Calu3 (cell line): ENCODE measurements at places on chromosomes 6 and 20. TPM values are rescaled to one million over a fixed set of nuclear protein-coding genes. Genes with fewer than 3 reads are reported as not detected.

DNA sequence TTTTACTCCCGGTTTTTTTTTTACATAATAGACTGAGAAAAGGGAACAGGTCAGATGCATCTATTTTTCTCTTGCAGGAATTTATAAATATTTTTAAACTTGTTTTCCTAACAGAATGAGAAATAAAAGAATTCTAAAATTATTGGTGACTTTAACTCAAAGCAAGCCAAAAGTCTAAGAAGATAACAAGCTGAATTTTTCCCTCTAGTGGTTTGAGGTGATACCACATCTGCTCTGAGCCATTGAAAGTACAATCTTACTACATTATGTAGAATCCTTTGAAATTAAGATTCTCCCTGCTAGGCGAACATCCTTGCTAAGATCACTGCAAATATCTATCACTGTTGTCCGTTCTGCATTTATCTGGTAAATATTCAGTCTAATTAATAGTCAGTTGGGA lies 10.7 kb upstream of the STMND1 start:
- H3K27ac ChIP-seq = no peak overlapping the region
- no peaks in the 10 kb centered on the region for H3K27me3 ChIP-seq
- DNase-seq = no peak
- no peaks in the 10 kb centered on the region for H3K36me3 ChIP-seq
- H3K4me3 ChIP-seq = no peak overlapping the region

- H3K36me3 ChIP-seq = peaks cover 22% of the 10 kb centered on the region
- peak overlapping the region; percentile 82 for H3K27ac ChIP-seq
- H3K27me3 ChIP-seq = peaks cover 13% of the 10 kb centered on the region
- H3K4me1 ChIP-seq = peaks cover 17% of the 10 kb centered on the region
- peak overlapping the region; percentile 83 for H3K4me3 ChIP-seq
Measured at GRCh38 chr6:35343092-35343834, 905 bp downstream of the PPARD start.

- peak overlapping the region; percentile 98 for H3K4me3 ChIP-seq
- peaks cover 7% of the 10 kb centered on the region for H3K27me3 ChIP-seq
- DNase-seq = no peak
- H3K27ac ChIP-seq = peak overlapping the region; percentile 48
- peaks cover 23% of the 10 kb centered on the region for H3K36me3 ChIP-seq
- H3K4me1 ChIP-seq = peaks cover 25% of the 10 kb centered on the region
Measured at GRCh38 chr20:3471397-3472021, 691 bp downstream of the ATRN start.

DNA sequence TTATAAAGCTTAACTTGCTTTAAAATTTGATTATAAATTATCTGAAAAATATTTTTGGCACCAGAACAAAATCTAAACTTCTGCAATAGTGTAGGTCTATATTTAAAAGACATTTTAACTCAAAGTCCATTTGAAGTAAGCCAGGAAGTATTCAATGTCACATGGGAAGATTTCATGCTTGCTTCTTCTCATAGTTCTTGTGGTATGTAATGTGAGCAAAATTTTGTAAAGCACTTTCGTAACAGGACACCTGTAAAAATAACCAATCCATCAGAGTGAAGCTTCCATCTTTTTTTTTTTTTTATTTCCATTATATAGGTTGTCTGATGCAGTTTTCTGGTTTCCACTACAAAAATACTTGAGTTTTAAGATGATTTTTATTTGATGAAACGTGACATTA lies 386.1 kb downstream of the LAMA2 start:
- no peaks in the 10 kb centered on the region for H3K4me1 ChIP-seq
- DNase-seq = no peak
- H3K27ac ChIP-seq = no peak overlapping the region
- H3K36me3 ChIP-seq = no peaks in the 10 kb centered on the region

DNA sequence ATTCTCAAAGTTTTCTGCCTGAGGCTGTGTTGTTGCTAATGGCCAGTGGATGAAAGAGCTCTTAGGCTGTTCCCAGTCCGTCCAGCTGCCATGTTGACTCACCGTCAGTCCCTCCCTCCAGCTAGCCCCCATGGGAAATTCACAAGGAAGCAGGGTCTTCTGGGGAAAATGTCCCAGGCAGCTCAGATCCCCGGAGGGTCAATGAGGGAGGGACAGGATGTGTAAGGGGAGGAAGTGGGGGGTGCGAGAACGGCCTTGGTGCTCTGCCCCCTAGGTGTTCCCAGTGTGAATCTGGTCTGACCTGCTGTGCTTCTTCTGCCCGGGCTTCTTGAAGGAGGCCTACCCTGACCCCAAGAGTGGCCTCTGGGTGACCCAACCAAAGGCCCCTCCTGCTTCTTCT lies 65.9 kb downstream of the CEBPB start:
- H3K4me3 ChIP-seq = no peak overlapping the region
- H3K27ac ChIP-seq = no peak overlapping the region
- peaks cover 61% of the 10 kb centered on the region for H3K4me1 ChIP-seq
- peaks cover 4% of the 10 kb centered on the region for H3K36me3 ChIP-seq
- H3K27me3 ChIP-seq = no peaks in the 10 kb centered on the region

DNA sequence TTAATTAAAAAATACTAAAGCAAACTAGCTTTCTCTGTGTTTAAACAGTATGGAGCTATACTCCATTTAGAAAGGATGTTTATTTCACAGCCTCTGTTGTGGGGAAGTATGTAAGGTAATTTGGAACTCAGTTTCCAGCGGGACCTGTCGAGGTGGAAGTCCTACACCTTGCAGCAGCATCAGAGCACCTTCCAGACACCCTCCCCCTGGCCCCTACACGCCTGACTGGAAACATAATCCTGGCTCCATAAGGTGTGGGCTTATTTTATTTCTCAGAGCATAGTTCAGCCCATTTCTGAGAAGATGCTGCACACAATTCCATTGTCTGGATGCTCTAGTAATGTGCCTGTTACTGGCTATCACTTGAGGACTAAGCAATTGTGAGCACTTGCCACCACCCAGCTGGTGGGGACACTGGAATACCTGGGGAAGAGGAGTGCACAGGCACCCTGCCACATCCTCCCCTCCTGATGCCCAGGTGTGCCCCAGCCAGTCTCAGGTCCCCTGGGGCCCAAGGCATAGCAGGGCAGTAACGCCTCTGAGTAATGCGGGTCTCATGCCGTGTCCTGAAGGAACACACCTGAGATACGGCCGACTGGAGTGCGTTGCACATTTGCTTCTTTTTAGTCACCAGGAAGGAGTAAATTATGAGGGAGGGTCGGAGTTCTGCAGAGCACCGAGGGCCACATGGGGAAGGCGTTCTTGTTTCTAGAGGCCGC lies 556.5 kb downstream of the QKI start:
- no peaks in the 10 kb centered on the region for H3K27me3 ChIP-seq
- no peak overlapping the region for H3K4me3 ChIP-seq
- no peak for DNase-seq

GRCh38 chr6:40791004-40791403 lies 203.8 kb upstream of the LRFN2 start:
- no peak for DNase-seq
- H3K4me1 ChIP-seq = no peaks in the 10 kb centered on the region
- no peaks in the 10 kb centered on the region for H3K36me3 ChIP-seq
- H3K27me3 ChIP-seq = peaks cover 64% of the 10 kb centered on the region
- no peak overlapping the region for H3K27ac ChIP-seq

GRCh38 chr6:16286151-16286522 lies 47.8 kb downstream of the GMPR start:
- no peak overlapping the region for H3K27ac ChIP-seq
- H3K27me3 ChIP-seq = no peaks in the 10 kb centered on the region
- peak; percentile 30 for DNase-seq
- no peaks in the 10 kb centered on the region for H3K4me1 ChIP-seq
- H3K36me3 ChIP-seq = no peaks in the 10 kb centered on the region

DNA sequence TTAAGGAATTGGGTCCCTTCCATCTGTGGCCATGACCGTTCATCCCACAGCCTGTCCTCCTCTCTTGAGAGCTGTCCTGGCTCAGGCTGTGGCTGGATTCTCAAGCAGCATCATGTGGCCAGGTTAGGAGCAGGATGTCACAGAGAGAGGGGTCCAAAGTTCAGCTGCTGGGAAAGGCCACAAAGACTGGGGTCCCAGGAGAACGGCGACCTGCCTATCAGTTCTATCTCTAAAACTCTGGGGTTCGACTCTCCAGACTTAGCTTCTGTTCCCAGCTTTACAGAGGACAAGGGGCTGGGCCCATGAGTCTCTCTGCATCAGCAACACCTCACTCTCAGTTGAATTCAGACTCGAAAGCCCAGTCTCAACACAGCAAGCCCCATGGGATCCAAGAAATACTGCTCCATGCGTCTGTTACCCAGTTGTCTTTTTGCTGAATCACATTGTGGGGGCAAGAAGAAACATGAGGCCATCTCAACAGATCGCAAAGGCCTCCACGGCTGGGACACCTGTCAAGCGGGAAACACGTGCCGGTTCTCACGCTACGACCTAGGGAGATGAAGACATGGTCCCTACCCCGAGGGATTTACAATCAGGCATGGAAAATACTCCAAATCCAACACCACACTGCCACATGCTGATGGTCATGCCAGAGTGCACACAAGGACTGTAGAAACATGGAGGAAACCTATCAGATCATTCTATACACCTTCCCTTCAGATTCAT lies 95.4 kb downstream of the SLC22A23 start:
- H3K36me3 ChIP-seq = peaks cover 3% of the 10 kb centered on the region
- no peaks in the 10 kb centered on the region for H3K27me3 ChIP-seq
- H3K27ac ChIP-seq = no peak overlapping the region
- peaks cover 18% of the 10 kb centered on the region for H3K4me1 ChIP-seq
- H3K4me3 ChIP-seq = no peak overlapping the region

GRCh38 chr6:134585517-134585873 lies 267.6 kb upstream of the SGK1 start:
- no peak overlapping the region for H3K4me3 ChIP-seq
- H3K27me3 ChIP-seq = no peaks in the 10 kb centered on the region
- H3K27ac ChIP-seq = no peak overlapping the region
- DNase-seq = no peak

GRCh38 chr6:160092602-160093001 lies 29.0 kb upstream of the SLC22A1 start:
- H3K36me3 ChIP-seq = peaks cover 26% of the 10 kb centered on the region
- H3K27ac ChIP-seq = no peak overlapping the region
- H3K27me3 ChIP-seq = no peaks in the 10 kb centered on the region
- no peaks in the 10 kb centered on the region for H3K4me1 ChIP-seq

DNA sequence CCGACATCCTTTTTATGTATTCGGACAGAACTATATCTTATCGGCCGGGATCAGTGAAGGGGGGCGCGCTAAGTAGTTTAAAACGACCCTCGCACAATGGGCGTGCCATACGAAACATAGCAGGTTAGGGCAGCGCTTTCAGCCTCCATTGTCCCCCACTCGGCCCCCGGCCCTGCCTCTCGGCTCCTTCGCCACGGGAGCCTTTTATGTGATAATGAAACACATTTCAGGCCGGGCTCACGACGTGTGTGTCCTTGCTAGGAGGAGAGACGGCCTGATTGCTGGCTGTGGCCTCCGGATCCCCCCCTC lies 5.3 kb downstream of the FOXA2 start:
- no peaks in the 10 kb centered on the region for H3K4me1 ChIP-seq
- no peak for DNase-seq
- H3K36me3 ChIP-seq = peaks cover 6% of the 10 kb centered on the region
- no peak overlapping the region for H3K4me3 ChIP-seq

DNA sequence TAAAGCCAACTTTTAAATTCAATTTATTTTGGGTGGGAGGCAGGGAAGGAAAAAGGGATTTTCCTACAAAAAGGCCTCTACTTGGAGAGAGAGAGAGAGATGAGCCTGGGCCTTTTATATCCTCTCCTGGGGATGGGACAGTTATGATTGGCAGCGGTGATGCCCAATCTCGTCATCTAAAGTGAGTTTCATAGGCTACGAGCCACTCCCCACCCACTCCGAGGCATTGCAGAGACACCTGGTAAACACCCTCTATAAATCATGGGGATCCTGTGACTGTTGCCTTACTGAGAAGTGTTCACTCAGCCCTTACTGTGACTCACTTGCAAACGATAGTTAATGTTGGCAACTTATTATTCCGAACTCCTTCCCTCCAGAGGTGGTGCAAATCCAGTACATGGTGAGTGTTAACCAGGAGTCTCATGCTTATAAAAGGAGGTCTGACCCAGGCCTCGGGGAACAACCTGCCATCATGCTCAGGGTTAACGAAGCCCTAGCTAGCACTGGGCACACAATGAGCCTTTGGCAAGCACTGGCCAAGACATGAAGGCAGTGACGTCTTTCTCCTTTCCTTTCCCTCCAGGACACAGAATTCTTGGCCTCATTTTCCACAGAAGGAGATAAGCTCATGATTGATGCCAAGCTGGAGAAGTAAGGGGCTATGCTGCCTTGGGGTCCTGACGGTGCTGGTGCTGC lies 20.5 kb downstream of the BPIFB4 start:
- DNase-seq = no peak
- no peak overlapping the region for H3K4me3 ChIP-seq
- H3K27me3 ChIP-seq = peaks cover 75% of the 10 kb centered on the region
- peaks cover 4% of the 10 kb centered on the region for H3K36me3 ChIP-seq
- H3K27ac ChIP-seq = no peak overlapping the region

DNA sequence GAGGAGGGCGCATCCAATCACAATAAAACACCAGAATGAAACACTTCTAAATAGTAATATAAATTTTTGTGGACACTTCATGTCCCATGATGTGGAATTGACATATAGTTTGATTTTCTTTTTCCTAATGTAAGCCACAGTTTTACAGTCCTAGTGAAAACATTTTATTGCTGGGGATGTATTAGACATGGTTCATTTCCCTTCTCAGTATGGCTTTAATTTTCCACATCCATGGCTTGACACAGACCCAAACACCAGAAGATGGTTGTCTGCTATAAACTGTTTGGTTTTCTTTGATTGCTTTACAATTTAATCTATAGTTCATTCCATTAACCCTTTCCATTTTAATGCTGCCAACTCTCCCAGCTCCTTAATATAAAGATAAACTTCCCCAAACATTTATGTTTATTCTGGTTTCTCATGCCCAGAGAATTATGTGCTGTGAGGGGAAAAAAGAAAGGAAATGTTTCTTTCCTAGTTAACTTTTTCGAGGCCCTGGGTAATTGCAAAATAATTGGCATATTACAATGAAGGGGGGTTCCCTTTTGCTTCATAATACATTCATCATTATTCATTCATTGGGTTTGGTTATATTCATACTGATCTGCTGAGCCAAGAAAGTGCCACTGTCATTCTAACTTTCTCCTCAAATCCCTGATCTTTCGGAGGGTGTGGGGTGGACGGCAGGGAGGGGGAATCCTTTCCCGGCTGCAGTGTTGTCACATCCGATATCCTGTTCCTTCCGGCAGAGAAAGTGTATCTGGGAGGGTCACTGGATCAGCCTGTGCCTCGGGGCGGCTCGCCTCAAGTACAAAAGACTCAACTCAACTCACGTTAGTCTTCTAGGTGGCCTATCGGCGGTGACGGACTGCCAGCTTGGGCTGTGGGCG lies 127.6 kb upstream of the TFAP2D start:
- no peaks in the 10 kb centered on the region for H3K36me3 ChIP-seq
- H3K27ac ChIP-seq = no peak overlapping the region
- H3K27me3 ChIP-seq = no peaks in the 10 kb centered on the region
- no peak for DNase-seq
- H3K4me3 ChIP-seq = no peak overlapping the region

- DNase-seq = no peak
- no peak overlapping the region for H3K27ac ChIP-seq
Measured at GRCh38 chr6:25606151-25606550, 45.9 kb upstream of the SCGN start.

Gene HSD17B8
- 40.4 and 41.7 TPM in 2 replicates for total RNA-seq

Gene RAB32
- total RNA-seq = 23.3 and 26.9 TPM in 2 replicates

Gene DAAM2
- not detected in 2 replicates for total RNA-seq

Gene PRL
- not detected in 2 replicates for total RNA-seq

Gene GLP1R
- 4.8 and 10.2 TPM in 2 replicates for total RNA-seq

Gene OR2B6
- 0.78 and 1.5 TPM in 2 replicates for total RNA-seq

Gene CRIP3
- total RNA-seq = 2.3 and 5.4 TPM in 2 replicates

Gene SLC39A7
- 188 and 201 TPM in 2 replicates for total RNA-seq
